ENCODE measurements at places on chromosomes 7 and 10.

DNA sequence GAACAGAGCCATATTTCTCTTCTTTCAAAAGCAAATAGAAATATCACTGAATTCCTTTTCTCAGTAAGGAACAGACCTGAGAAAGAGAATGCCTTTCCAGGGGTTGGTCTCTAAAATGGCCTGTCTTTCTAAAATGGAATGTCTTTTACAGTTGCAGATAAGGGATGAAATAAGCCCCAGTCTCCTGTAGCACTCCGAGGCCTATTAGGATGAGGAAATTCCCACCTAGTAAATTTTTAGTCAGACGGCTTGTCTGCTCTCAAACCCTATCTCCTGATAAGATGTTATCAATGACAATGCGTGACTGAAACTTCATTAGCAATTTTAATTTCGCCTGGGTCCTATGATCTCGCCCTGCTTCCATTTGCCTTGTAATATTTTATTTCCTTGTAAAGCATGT lies 2.9 kb upstream of the EFCAB10 start:
- no peak for DNase-seq

GRCh38 chr7:48035967-48036478 lies 680 bp downstream of the C7orf57 start:
- peak; percentile 23 for DNase-seq

DNA sequence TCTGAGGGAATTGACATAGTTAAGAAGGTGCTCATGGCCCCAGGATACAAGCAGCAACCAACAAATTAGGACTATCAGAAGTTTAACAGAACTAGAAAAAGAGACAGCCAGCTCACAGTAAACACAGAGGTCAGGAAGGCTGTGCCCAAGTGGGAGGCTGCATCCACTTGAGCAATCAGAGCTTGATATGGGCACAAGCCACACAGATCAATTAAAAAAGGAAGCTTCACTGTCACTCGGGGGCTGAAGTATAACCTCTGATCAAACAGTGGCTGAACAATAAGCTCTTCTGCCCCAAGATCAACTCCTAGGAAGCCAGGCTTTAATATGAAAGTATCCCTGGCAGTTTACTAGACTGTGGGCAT lies 40.0 kb downstream of the ZNF438 start:
- DNase-seq = no peak

- DNase-seq = no peak
Observed at GRCh38 chr7:51246258-51247245, 70.1 kb downstream of the COBL start.

- no peak for DNase-seq
Observed at GRCh38 chr7:44762726-44763522, 14.3 kb downstream of the ZMIZ2 start.

GRCh38 chr10:27792216-27792615 lies 46.6 kb upstream of the MKX start:
- DNase-seq = no peak

- DNase-seq = no peak
Observed at GRCh38 chr10:117946525-117947070, 100.1 kb downstream of the RAB11FIP2 start.

GRCh38 chr7:151857412-151857811 lies 19.5 kb downstream of the PRKAG2 start:
- DNase-seq = no peak

GRCh38 chr10:114246679-114247305 lies 7.7 kb downstream of the VWA2 start:
- no peak for DNase-seq

DNA sequence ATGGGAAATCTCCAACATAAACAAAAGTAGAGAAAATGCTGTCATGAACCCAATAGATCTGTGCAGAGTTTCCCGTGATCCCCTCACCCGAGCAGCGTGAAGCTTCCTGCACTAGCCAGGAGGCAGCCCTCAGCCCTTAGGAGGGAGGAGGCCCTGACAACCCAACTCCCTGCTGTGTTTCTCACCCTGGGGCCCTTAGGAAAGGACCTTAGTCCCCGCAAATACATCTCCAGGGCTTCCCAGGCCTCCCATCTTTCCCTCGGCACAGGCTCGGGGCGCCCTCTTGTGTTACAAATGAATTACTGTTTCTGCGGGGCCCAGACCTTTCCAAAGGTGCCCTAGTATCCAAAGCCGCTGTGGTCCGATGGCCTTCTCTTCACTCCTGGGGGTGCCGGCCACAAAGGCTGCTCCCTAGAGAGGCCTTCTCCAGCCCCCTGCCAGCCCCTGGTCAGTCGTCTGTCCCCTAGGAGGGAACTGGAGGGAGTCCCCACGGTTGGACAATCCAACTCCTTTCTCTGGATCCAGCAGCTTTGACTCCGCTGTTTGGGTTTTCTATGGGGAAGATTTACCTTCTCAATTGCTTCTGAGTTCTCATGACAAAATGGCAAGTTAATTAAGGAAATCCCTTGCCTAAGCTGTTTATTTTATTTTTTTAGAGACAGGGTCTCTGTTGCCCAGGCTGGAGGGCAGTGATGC lies 49.9 kb upstream of the SH2B2 start:
- DNase-seq = peak; percentile 26

DNA sequence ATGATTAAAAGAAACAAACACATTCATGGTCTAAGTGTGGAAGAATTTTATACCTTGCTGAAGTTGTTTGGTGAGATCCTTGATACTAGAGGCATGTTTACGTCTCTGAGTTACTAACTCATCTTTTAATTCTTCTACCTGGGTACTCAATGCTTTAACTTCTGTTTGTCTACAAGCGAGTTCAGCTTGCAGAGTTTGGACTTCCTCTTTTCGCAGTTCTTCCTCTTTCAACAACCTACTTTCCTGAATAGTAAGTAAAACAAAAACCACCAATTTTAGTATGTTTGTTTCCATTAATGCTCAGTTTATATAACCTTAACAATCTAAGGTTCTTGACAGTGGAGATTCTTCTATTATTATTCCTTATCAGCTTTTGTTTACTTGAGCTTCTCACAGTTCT lies 42.9 kb downstream of the CCDC186 start:
- no peak for DNase-seq

GRCh38 chr10:97048649-97049427 lies 136.9 kb downstream of the SLIT1 start:
- no peak for DNase-seq

DNA sequence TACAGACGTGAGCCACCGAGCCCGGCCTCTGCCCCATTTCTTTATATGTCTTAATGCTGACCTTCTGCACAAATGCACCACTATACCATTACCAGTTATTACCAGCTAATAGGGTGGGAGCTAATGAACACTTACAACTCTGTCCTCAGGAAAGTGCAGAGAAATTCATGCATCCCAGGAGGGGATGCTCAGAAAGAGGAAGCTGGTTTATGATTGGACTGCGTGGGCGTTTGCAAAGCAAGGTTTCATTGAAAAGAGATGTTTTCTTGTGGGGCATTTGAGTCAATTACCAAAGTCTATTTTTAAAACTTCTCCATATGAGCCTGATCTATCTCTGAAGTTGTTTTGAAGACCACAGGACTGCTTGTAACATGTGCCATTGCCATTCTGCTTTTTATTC lies 417.7 kb upstream of the CELF2 start:
- no peak for DNase-seq

DNA sequence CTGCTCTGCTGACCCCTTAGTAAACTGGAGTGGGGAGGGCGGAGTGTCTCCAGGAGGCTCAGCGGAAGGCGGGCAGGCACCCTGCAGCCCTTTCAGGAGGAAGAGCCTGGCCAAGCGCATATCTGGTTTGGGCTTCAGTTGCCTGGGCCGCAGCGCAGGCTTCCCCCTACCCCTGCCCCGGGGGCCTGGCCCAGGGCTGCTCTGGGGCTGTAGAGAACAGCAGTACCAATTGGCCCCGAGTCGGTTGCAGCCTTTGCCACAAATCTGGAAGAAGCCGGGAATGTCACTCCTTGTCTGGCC lies 28.1 kb upstream of the JAKMIP3 start:
- no peak for DNase-seq

DNA sequence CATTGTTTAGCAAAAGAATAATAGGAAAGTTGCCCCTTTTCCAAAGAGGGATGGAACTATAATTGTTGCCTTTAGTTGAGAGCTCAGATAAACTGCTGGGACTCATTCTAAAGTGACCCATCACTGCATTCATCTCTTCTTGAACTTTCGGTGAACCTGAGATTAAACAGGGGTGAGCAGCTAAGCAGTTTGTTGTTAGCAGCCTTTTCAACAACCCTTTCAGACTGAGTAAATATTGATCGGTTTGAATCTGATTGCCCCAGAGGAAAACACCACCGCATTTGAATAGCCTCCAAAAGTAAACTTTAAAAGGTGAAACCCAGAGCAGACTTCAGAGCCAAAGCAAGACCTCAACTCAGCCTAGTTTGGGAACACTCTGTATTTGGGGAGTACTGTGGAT lies 4.7 kb downstream of the HOXA1 start:
- DNase-seq = no peak

- DNase-seq = no peak
Observed at GRCh38 chr7:123209786-123210185, 10.0 kb upstream of the SLC13A1 start.

- no peak for DNase-seq
Observed at GRCh38 chr7:4483851-4484250, 198.2 kb upstream of the FOXK1 start.

DNA sequence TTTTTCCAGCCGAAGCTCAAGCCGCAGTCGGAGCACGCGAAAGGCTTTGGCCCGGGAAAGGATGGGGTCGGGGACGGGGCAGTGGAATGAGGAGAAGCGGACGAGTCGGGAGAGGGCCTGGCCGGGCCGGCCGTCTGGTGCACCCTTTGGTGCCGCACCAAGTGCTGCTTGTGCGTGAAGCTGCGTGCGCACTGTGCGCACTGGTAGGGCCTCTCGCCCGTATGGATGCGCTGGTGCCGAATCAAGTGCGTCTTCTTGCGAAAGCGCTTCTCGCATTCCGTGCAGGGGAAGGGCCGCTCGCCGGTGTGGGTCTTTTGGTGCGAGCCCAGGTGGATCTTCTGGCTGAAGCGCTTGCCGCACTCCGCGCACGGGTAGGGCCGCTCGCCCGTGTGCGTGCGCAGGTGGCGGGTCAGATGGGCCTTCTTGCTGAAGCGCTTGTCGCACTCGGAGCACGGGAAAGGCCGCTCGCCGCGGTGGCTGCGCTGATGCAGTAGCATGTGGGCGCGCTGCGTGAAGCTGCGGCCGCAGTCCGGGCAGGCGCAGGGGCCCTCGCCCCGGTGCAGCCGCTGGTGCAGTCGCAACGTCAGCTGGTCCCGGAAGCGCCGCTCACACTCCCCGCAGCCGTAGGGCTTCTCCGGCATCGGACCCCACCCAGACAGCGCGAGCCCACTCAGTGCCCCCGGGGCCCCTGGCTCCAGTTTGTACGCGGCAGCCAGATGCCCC lies 7.8 kb downstream of the ZNF467 start:
- DNase-seq = no peak

GRCh38 chr10:30294476-30295240 lies 54.4 kb downstream of the MTPAP start:
- no peak for DNase-seq

DNA sequence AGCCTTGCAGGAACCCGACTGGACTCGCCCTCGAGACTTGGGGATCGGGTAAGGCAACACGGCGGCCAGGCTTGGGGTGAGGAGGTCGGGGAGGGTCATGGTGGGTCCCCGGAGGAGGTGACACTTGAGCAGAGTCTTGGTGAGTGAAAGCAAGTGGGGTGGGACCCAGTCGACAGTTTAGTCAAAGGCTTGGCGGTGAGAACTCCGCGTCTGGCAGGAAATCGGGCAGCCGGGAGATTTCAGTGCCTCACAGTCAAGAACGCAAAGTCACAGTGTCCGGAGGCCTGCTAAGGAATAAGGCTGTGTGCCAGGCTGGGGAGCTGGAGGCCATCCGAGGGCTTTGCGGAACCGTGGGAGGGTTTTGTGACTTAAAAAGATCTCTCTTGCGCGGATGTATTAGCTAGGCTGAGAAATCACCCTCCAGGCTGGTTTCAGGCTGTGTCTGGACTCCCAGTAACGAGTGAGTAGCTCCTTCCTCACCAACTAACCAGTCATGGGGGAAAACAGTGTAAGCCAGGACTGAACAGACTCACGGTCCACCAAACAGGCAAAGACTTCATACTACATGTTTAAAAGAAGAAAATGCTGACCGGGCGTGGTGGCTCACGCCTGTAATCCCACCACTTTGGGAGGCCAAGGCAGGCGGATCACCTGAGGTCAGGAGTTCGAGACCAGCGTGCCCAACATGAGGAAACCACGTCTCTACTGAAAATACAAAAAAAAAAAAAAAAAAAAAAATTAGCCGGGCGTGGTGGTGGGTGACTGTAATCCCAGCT lies 613 bp downstream of the AP5Z1 start:
- DNase-seq = no peak

- no peak for DNase-seq
Observed at GRCh38 chr7:981793-982510, 1.0 kb upstream of the CYP2W1 start.

GRCh38 chr10:4984971-4985594 lies 18.6 kb downstream of the AKR1C2 start:
- no peak for DNase-seq

DNA sequence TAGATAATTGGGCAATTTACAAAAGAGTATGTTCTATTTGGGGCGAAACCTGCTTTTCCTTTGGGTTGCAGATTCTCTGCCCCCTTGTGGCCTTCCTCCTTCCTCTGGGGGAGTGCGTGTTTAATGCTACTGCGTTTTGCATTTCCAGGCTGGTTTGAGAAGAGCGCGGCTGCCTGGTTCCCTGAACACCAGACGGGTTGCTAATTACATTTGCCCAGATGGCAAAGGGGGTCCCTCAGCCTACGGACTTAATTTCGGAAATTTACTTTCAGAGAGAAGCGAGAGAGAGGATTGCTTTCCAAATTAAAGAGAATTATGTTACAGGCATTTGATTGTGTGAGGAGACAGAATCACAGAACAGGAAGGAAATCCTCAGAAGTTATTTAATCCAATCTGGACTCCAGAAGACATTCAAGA lies 91.9 kb upstream of the JAZF1 start:
- peak; percentile 9 for DNase-seq

- DNase-seq = no peak
Observed at GRCh38 chr7:157775021-157775559, 438.3 kb downstream of the DNAJB6 start.

DNA sequence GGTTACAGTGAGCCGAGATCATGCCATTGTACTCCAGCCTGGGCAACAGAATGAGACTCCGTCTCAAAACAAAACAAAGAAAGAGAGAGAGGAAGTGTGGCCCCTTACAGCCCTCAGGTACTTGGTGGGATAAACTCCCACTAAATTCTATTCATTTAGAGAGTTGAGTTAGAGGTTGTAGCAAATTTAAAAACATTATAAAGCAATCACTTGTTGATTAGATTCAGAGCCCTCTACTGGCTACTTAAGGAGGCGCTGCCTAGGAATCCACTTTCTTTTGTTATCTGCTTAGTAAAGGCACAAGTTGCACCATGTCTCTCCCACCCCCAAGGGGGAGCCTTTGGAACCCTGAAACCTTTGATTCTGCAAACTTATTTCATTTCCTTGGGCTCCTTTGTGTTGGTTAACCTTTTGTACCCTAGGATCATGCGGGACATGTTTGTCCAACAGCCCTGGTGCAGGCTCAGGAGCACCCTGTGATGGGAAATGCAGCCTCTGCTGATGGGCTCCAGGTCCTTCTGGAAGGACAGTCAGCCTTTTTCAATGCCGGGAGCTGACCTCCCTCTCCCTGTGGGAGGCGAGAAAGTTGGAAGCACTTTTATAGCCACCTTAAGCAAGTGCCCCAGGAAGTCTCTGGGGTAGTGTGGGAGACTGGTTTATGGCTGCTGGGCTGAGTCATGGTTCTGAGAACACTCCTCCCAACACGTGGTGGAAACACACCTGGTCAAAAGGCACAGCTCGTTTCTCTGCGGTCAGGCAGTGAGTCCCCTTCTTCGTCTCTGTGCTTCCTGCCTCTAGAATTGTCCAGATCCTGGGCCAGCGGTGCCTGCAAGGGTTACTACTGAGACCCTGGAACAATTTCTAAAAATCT lies 2.3 kb downstream of the HKDC1 start:
- DNase-seq = no peak
